Right ventricle myocardium superior (tissue), 1 donor: ENCODE measurements at places on chromosomes 3 and 15. TPM values are rescaled to one million over a fixed set of nuclear protein-coding genes. Genes with fewer than 3 reads are reported as not detected.

RIOX2 gene
- 9.5 TPM for total RNA-seq

TMEM202 gene
- not detected for total RNA-seq

POPDC2 gene
- total RNA-seq = 538 TPM

CSPG5 gene
- 0.22 TPM for total RNA-seq

RAB7A gene
- 240 TPM for total RNA-seq

- DNase-seq = no peak
These were observed 85.3 kb upstream of the LIMD1 start for GRCh38 chr3:45509038-45509767.

- peak; percentile 23 for DNase-seq
These were observed 2.4 kb downstream of the MUC4 start for GRCh38 chr3:195809291-195809785.

GRCh38 chr3:139529662-139530061, 9.9 kb downstream of the RBP1 start:
- no peak for DNase-seq
